ENCODE measurements at places on chromosomes 3 and 15.
A peak's percentile ranks its signal among the peaks of the same experiment; 100 is the strongest.

GRCh38 chr15:65077981-65078352 is 1.4 kb downstream of the KBTBD13 start:
- H3K4me1 ChIP-seq = peaks cover 11% of the 10 kb centered on the region
- DNase-seq = peak; percentile 84
- no peak overlapping the region for H3K27ac ChIP-seq
- peaks cover 29% of the 10 kb centered on the region for H3K27me3 ChIP-seq
- H3K4me3 ChIP-seq = no peak overlapping the region
- no peaks in the 10 kb centered on the region for H3K36me3 ChIP-seq

GRCh38 chr3:169122416-169122815 is 541.1 kb downstream of the MECOM start:
- H3K36me3 ChIP-seq = peaks cover 38% of the 10 kb centered on the region
- no peak for DNase-seq
- no peaks in the 10 kb centered on the region for H3K27me3 ChIP-seq
- H3K4me3 ChIP-seq = no peak overlapping the region
- peaks cover 8% of the 10 kb centered on the region for H3K4me1 ChIP-seq

GRCh38 chr3:61154457-61155198 is 96.6 kb downstream of the FHIT start:
- H3K4me1 ChIP-seq = no peaks in the 10 kb centered on the region
- H3K27ac ChIP-seq = no peak overlapping the region
- no peak for DNase-seq
- no peak overlapping the region for H3K4me3 ChIP-seq
- no peaks in the 10 kb centered on the region for H3K27me3 ChIP-seq

GRCh38 chr3:122921791-122922651 is 105.5 kb downstream of the SEMA5B start:
- H3K27ac ChIP-seq = no peak overlapping the region
- H3K4me1 ChIP-seq = no peaks in the 10 kb centered on the region
- H3K36me3 ChIP-seq = no peaks in the 10 kb centered on the region
- H3K27me3 ChIP-seq = peaks cover 42% of the 10 kb centered on the region
- peak; percentile 67 for DNase-seq

- H3K27me3 ChIP-seq = peaks cover 38% of the 10 kb centered on the region
- H3K4me1 ChIP-seq = peaks cover 11% of the 10 kb centered on the region
- no peak for DNase-seq
- H3K36me3 ChIP-seq = peaks cover 10% of the 10 kb centered on the region
Measured at GRCh38 chr3:195916991-195917390, 8.6 kb upstream of the TNK2 start.

DNA sequence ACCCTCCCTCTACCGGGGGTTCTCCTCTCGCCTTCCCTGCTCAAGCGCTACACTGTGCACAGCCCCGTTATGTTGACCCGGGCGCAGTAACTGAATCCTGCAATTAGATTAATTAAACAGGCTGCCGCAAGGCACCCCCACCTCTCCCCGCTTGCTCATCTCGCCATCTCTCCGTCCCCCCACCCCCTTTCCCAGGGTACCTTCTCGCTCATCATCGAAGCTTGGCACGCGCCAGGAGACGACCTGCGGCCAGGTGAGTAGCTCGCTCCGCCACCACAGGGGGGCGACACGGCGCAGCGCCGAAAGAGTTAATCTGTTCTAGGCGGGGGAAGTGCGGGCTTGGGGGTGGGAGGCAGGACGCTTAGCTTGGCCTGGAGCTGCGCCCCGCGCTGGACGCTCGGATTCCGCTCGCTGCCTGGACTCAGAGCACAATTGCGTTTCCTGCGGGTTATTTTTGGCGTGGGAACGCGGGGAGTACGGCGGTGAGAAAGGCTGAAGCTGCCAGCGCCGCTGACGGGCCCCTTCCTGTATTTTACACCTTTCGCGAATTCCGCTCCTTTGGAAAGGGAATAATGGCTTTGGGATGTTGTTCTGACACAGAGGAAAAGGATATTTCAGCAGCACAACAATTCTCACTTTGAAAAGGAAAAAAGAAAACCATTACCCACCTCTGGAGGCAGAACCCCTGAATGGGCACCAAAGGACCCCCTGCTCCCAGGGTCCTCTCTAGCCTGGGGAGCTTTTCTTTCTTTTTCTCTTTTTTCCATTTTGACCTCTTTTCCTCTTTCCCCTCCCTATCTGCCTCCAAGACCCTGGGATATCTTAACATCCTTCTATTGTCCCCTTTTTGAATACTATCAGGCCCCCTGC is 1.5 kb downstream of the DLL4 start:
- H3K4me1 ChIP-seq = peaks cover 27% of the 10 kb centered on the region
- H3K36me3 ChIP-seq = peaks cover 8% of the 10 kb centered on the region
- peaks cover 36% of the 10 kb centered on the region for H3K27me3 ChIP-seq
- peak overlapping the region; percentile 66 for H3K4me3 ChIP-seq
- peak; percentile 47 for DNase-seq

DNA sequence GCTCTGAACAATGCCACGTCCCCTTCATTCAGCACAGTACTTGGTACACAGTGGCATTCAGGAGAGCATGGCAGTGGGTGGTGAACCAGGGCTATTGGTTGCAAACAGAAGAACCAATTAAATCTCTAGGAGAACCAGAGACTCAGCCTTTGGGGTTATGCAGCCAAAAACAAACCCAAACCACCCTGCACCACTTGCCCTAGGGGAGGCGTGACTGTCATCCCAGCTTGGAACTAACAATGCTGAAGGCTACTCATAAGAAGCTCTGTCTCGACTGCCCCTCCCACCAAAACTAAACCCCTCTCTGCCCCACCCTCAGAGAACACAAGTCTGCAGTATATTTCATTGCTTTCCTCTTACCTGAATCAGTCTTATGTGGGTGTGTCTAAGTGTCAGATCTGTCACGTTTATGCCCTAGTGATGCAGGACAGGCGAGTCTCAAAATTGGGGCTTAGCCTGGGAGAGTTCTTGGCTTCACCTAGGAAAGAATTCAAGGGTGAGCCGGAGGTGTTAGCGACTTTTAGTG is 15.2 kb upstream of the KLHL40 start:
- no peak overlapping the region for H3K27ac ChIP-seq
- H3K4me1 ChIP-seq = no peaks in the 10 kb centered on the region
- H3K36me3 ChIP-seq = no peaks in the 10 kb centered on the region
- H3K27me3 ChIP-seq = peaks cover 62% of the 10 kb centered on the region

DNA sequence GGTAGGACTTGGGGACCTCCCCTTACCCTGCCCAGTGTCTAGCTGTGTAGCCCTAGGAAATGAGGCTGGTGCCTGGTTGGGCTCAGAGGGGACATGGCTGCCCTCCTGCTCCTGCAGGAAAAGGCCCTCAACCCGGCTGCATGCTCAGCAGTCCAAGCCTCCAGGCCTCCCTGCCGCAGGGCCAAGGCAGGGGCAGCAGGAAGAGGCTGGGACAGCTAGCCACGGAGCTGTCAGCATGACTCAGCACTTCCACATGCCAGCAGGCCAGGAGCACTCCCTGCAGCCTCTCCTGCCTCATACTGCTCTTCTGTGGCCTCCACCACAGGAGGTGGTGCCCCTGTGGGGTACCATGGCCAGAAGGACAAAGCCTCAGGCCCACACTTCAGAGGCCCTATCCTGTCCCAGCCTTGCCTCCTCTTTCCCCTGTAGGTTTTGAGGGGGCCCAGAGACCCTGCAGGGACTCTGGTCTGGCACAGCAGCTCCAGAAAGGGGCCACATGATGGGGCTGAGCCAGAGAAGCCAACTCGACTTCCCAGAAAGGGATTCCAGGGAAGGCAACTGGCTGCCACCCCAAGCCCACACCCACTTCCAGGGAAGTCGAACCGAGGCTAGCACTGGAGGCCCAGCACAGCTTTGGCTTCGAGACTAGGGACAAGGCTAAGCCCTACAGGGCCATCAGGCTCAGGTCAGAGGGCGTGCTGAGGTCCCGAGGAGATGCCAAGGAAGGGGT is 19.5 kb downstream of the TKT start:
- no peaks in the 10 kb centered on the region for H3K27me3 ChIP-seq
- peak overlapping the region; percentile 40 for H3K4me3 ChIP-seq
- peak; percentile 71 for DNase-seq
- H3K27ac ChIP-seq = peak overlapping the region; percentile 83
- peaks cover 52% of the 10 kb centered on the region for H3K4me1 ChIP-seq
- peaks cover 89% of the 10 kb centered on the region for H3K36me3 ChIP-seq

- no peaks in the 10 kb centered on the region for H3K27me3 ChIP-seq
- no peak overlapping the region for H3K4me3 ChIP-seq
- no peak overlapping the region for H3K27ac ChIP-seq
- H3K4me1 ChIP-seq = peaks cover 20% of the 10 kb centered on the region
- peaks cover 53% of the 10 kb centered on the region for H3K36me3 ChIP-seq
- no peak for DNase-seq
Measured at GRCh38 chr3:38129058-38129457, 7.9 kb downstream of the ACAA1 start.

DNA sequence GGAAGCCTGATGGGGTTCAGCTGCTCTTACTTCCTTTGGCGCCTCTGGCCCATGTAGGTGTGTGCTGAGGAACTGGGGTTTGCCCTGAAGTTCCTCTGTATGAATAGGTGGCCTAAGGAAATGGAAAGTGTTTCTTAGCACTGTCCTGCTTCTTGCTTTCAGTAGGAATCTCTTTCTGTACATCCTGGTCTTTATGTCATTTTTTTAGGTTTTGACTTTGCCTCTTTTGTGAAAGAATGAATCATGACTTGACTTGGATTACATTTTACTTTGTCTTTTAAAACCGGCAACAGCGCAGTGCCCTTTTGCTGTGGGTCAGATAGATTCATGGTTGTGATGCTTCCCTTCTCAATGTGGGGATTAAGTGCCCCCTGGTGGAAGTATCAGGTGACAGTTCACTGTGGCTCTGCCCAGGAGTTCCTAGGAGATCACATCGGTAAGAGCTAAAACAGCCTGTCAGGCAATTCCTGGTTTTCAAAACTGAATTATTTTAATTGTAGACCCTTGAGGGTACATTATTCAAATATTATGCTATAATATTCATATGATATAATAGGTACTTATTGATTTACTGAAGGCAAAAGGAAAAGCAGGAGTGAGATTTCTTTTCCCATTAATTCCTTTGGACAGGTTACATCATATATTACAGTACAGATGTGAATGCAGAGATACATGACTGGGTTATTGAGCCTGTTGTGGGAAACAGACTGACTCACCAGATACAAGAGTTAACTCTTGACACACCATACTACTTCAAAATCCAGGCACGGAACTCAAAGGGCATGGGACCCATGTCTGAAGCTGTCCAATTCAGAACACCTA is 95.4 kb downstream of the HCN4 start:
- no peak overlapping the region for H3K27ac ChIP-seq
- H3K4me3 ChIP-seq = no peak overlapping the region
- H3K36me3 ChIP-seq = no peaks in the 10 kb centered on the region
- H3K27me3 ChIP-seq = no peaks in the 10 kb centered on the region
- no peaks in the 10 kb centered on the region for H3K4me1 ChIP-seq

GRCh38 chr15:48433226-48433886 is 102.1 kb downstream of the DUT start:
- H3K36me3 ChIP-seq = no peaks in the 10 kb centered on the region
- no peak for DNase-seq
- H3K27ac ChIP-seq = no peak overlapping the region
- H3K27me3 ChIP-seq = no peaks in the 10 kb centered on the region

GRCh38 chr15:29208352-29208751 is 61.3 kb downstream of the NSMCE3 start:
- no peaks in the 10 kb centered on the region for H3K4me1 ChIP-seq
- no peak overlapping the region for H3K27ac ChIP-seq
- H3K36me3 ChIP-seq = no peaks in the 10 kb centered on the region
- no peak overlapping the region for H3K4me3 ChIP-seq

- H3K36me3 ChIP-seq = no peaks in the 10 kb centered on the region
- peaks cover 55% of the 10 kb centered on the region for H3K27me3 ChIP-seq
- H3K4me1 ChIP-seq = no peaks in the 10 kb centered on the region
- DNase-seq = no peak
- no peak overlapping the region for H3K4me3 ChIP-seq
Measured at GRCh38 chr3:71893122-71893521, 108.2 kb upstream of the PROK2 start.
